ENCODE measurements at places on chromosomes 2 and 18.

- DNase-seq: no peak
Observed at GRCh38 chr2:172283476-172283875, 143.9 kb upstream of the ITGA6 start.

- DNase-seq: no peak
Observed at GRCh38 chr2:120398996-120399888, 53.3 kb downstream of the INHBB start.

GRCh38 chr2:65722028-65722778, 289.8 kb upstream of the SPRED2 start:
- DNase-seq: no peak

DNA sequence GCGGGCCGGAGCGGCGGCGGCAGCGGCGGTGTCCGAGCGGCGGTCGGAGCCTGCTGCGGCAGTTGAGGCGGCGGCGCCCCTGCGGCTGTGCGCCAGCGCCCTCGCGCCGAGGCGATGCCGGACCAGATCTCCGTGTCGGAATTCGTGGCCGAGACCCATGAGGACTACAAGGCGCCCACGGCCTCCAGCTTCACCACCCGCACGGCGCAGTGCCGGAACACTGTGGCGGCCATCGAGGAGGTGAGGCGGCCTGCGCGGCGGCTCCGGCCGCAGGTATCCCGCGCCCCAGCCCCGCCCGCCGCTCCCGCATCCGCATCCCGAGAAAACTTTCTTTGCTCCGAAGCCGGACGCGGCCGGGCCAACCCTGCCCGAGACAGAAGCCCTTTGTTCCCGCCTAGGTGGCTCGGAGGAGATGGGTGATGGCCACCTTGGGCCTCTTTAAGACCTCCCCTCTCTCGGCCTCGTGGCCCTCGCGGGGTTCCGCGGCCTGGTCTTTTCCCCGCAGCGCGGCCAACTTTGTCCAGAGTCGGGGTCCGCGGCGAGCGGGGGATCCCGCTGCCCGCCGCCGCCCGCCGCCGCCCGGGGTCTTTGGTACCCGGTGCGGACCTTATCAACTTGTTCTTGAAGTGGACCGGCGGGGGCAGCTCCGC, 504 bp downstream of the ASAP2 start:
- no peak for DNase-seq

GRCh38 chr2:1886405-1886992, 142.2 kb upstream of the PXDN start:
- peak; percentile 4 for DNase-seq

- DNase-seq: no peak
Observed at GRCh38 chr2:2573658-2574293, 242.7 kb upstream of the MYT1L start.

DNA sequence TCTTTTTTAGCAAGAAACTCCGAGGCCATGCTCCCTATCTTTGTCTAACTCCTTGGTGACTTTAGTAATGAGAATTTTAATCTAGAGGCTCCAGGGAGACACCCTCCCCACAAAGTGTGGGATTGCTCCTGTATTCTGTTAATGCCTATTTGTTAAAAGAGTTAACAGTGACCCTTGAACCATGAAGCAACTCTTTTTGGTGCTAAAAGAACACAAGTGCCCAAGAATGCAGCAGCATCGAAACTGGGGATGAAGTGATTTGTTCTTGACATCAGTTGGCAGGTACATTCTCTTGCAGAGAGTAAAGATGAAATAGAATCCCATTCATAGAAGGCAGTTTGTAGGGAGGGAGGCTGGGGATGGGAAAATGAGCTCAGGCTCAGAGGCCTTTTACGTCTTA, 50.0 kb downstream of the FMNL2 start:
- no peak for DNase-seq

- no peak for DNase-seq
Observed at GRCh38 chr2:47892338-47892730, 14.0 kb downstream of the FBXO11 start.

DNA sequence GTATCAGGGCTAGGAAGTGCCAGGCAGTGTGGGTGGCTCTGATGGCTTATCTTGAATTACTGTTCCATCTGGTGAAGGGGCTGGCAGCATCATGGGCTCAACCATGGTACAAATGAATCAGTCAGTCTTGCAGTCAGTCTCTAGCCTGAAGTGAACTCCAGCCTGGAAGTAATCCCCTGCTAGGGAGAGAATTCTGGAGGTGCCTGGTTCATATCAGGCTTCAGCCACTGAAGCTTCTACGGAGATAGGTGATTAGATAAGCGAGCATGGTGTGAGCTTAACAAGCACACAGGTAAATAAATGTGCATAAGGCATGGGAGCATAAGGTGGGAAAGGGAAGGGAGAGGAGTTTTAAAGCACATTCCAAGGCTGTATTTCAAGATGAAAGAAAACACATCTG, 541.7 kb downstream of the MBD2 start:
- DNase-seq: no peak

GRCh38 chr18:49013961-49014604, 63.3 kb upstream of the SMAD7 start:
- DNase-seq: no peak

DNA sequence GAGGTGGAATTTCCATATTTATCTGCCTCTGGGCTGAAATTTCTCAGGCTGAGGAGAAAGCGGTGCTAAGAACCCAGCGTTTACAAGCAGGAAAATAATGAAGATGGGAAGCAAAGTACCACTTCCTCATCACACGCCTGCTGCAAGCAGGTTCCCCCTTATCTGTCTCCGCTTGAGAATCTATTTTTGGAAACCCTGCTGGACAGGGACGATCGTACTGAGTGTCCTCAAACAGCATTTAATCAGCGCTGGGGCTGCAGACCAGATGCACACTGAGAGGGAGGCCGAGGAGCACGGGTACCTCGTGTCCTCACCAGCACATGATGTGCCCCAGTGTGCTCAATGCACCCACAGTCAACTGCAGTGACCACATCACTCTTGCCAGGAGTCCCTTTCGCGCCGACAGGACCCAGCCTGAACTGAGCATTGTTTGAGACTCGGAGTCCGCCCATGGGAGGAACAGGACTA, 160.4 kb downstream of the HDAC4 start:
- DNase-seq: no peak

- DNase-seq: no peak
Observed at GRCh38 chr2:231780123-231780908, 766 bp downstream of the PDE6D start.

DNA sequence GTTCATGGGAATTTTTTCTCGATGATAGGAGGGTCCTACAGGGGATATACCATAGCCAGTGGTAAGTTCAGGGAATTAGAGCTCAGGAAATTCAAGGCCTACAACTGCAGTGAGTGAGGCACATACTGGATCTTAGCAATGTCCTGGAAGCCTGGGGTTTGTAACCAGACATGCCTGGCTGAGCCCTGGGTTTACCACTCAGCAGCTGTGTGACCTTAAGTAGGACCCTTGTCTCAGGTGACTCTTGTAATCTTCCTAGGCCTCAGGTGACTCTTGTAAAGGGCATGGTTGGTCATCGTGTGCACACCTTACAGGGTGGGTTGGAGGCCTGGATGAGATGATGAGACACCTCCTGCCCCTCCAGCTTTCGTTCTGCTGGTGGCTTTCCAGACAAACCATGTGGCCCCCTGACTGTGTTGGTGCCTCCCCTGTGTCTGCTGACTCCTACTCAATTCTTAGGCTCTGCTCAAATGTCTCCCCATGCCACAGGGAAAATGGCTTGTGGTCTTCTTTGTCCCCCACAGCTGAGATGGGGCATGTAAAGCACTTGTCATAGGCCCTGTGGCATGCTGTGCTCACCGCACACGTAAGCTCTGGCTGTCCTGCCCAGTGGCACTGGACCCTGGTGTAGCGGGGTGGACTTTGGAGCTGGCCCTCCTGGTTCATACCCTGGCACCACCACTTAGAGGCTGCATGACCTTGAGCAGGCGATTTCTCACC, 94.1 kb downstream of the FHOD3 start:
- DNase-seq: no peak

DNA sequence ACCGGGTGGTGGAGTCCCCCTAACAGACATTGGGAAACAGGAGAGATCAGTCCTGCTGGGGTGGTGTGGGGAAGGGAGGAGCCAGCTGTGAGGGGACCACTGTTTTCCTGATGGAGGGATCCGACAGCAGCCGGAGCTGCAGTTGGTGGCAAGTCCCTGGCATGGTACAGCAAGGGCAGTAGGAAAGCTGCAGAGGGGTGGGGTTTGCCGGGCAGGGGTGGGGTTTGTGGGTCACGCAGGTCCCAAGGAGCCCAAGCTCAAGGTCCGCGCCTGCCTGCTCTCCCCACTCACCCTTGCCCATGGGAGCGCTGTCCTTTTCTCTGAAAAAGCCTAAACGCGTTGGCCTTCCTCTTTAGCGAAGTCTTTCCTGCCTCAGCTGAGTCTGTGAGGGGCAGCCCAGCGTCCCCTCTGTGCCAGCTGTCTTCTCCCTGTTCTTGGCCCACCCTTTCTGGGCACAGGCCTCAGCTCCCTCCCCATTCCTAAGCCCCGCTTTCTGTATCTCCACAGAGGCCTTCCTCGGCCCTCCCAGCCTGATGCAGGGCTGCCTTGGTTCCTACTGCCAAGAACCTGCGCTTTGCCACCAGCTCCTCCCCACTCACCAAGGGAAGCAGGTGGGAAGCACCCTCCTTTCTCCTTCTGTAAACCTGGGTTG, 29.3 kb upstream of the INHBB start:
- no peak for DNase-seq

GRCh38 chr2:112701052-112701451, 19.8 kb upstream of the NT5DC4 start:
- no peak for DNase-seq

DNA sequence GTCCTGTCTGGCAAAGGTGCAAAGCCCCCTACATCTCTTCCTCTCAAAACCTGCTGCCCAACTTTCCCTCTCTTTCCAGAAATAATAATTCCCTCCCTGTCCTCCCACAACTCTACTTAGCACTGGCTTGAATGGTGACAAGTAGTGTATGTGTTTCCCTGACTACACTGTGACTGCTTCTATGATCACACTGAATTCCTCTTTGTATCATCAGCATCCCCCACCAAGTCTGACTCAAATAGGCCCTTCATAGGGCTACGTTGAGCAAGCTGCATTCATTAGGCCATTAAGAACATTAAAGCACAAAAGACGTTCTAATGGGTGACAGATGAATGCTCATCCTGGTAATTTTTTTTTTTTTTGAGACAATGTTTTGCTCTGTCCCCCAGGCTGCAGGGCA, 13.7 kb upstream of the ST3GAL5 start:
- no peak for DNase-seq

- DNase-seq: no peak
Observed at GRCh38 chr18:49151482-49151881, 200.7 kb upstream of the SMAD7 start.

- no peak for DNase-seq
Observed at GRCh38 chr18:58937071-58937886, 72.6 kb downstream of the ZNF532 start.

- DNase-seq: no peak
Observed at GRCh38 chr2:240509667-240510512, 47.9 kb downstream of the ANKMY1 start.

All from stimulated activated naive CD4-positive, alpha-beta T cell (primary cell).